Activated CD8-positive, alpha-beta T cell treated with anti-CD3 and anti-CD28 coated beads, Interleukin-2, amount 10 ng/mL, durations not matched to agents 7 days and 5 days (primary cell): ENCODE measurements at places on chromosomes 1 and 21.

DNA sequence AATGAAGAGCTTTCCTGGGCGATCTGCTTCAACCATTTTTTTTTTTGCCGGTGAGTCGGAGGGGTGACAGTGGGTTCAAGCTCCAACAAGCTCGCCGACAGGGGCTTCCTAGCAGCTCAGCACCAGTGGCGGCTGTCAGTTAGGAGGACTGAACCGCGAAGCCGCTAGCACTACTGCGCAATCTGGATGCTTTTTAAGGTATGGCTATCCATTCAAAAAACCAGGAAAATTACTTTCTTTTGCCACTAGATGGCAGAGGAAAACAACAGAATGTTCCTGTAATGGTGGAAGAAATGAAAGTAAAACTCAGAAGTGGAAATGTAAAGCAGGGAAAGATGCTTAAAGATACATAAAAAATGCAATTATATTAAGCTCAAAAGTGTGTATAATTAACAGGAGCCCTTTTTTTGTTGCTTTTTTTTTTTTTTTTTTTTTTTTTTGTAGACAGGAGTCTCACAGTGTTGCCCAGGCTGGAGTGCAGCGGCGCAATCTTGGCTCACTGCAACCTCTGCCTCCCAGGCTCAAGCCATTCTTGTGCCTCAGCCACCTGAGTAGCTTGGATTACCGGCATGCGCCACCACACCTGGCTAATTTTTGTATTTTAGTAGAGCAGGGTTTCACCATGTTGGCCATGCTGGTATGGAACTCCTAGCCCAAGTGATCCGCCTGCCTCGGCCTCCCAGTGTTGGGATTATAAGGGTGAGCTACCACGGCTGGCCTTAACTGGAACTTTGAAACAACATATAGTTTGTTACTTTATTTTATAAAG, 8.5 kb downstream of the KYAT3 start:
- DNase-seq: peak; percentile 43

DNA sequence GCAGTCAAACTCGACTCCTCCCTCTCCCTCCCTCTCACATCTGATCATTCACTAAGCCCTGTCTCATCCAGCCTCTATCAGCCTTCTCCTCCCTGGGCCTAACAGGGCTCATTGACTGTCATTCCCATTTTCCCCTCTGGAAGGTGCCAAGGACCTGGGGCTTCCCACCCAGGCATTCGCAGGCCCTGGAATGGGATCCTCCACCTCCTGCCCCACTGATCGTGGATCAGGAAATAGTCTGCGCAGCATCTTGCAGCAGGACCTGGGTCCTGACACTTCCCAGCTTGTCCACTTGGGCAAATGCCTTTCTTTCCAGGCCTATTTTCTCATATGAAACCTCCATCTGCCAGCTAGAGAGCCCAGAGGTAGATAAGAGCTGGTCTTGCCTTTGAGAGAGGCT, 71.2 kb upstream of the ZC3H12A start:
- DNase-seq: no peak

DNA sequence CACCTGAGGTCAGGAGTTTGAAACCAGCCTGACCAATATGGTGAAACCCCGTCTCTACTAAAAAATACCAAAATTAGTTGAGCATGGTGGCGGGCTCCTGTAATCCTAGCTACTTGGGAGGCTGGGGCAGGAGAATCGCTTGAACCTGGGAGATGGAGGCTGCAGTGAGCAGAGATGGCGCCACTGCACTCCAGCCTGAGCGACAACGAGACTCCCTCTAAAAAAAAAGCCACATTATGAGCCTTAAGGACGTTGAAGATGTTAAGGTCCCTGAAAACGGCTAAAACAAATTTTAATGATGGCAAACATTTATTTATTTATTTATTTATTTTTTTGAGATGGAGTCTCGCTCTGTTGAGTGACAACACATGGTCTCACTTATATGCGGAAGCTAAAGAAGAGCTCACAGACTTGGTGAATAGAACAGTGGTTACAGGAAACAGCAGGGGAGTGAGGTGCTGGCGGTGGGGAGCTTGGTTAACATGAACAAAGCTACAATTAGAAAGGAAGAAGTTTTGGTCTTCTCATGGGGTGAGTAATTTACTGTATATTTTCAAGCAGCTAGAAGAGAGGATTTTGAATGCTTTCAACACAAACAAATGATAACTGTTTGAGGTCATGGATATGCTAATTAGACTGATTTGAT, 47.1 kb downstream of the TCP10L start:
- peak; percentile 78 for DNase-seq

DNA sequence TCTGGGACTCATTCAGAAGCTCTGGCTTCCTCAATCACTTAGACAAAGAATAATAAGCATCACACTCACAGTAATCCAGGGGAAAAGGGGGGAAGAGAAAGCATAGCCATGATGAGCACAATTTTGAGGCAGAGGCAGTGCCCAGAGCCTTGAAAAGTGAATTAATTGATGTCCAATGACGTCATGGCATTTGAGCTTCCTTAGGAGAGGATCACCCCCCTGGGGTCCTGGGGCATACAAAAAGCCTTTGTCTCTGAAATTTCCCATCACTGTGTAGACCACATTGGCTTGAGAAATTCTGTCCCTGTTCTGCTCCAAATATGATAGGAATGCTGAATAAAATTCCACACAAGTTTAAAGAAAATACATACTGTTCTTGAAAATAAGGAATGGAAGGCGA, 84.3 kb upstream of the COA6 start:
- no peak for DNase-seq

DNA sequence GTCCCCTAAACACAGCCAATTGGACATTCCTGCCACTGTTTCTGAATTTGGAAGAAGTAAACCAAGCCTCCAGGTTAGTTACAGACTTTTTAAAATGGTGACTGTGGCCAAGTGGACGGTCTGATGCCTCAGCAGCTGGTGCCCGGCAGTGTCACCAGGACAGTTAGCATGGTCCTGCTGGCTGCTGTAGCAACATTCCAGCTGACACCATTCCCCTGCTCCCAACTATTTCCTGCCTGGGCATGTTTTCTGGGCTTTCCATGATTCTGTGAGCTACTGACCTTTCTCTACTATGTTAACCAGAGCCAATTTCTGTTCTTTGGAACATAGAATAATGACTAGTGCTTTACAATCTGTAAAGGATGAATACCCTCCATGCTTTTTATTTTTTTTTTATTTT, 95.0 kb downstream of the TLR5 start:
- no peak for DNase-seq

GRCh38 chr1:241992734-241993133, 6.2 kb downstream of the MAP1LC3C start:
- no peak for DNase-seq

- no peak for DNase-seq
Observed at GRCh38 chr1:184757891-184758290, 3.2 kb upstream of the EDEM3 start.

GRCh38 chr1:221782477-221782876, 40.6 kb upstream of the DUSP10 start:
- no peak for DNase-seq

DNA sequence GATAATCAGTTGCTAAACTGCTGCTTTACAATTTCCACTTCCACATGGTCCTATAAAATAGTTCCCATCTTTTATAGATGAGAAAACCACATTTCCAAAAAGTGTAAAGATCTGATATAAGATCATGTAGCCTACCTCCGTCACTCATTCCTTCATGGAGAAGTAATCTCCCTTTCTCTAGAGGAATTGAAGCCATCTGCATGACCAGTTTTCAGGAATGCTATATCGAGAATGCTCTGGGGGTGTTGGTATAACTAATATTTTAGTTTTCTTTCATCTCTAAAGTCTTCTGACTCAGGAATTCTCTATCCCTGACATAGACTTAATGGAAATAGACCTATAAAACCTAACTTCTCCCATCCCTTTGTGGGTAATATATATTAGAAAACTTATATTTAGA, 173.0 kb upstream of the UBE2U start:
- no peak for DNase-seq

DNA sequence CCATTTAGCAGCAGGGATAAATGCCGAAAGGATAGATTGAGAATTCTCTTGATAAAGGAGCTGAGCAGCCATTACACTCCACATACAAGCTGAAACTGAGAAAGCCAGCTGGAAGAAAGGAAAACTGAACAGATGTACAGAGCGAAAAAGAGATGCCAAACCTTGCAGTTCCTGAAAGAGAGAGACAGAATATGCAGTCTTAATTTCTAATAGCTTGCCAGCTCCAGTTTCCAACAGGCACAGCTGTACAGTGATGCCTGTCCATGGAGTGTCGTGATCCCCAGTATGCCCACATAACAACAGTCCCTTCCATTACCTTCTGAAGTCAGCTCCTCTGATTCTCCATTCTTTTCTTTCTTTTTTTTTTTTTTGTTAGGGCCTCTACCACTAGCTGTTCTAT, 22.7 kb downstream of the ABL2 start:
- DNase-seq: no peak

GRCh38 chr1:32765570-32766327, 51.4 kb downstream of the YARS1 start:
- no peak for DNase-seq

- DNase-seq: no peak
Observed at GRCh38 chr1:118954301-118954905, 33.7 kb downstream of the TBX15 start.

DNA sequence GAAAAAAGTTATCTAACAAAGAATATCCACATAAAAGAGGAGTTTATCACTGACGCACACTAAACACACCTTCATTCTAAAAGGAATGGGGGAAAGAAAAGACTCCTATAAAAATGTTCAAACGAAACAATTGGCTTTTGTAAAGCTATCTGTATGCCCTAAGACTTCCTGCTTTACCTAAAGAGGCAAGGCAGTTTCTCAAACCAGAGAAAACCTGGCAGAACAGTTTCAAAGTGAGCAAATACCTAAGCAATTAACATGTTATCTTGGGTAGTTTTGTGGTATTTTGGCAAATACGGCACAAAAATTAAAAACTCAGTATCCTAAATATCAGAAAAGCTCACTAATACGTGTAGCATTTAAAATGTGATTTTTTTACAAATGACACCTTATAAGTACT, 1.9 kb downstream of the PUM1 start:
- DNase-seq: no peak

DNA sequence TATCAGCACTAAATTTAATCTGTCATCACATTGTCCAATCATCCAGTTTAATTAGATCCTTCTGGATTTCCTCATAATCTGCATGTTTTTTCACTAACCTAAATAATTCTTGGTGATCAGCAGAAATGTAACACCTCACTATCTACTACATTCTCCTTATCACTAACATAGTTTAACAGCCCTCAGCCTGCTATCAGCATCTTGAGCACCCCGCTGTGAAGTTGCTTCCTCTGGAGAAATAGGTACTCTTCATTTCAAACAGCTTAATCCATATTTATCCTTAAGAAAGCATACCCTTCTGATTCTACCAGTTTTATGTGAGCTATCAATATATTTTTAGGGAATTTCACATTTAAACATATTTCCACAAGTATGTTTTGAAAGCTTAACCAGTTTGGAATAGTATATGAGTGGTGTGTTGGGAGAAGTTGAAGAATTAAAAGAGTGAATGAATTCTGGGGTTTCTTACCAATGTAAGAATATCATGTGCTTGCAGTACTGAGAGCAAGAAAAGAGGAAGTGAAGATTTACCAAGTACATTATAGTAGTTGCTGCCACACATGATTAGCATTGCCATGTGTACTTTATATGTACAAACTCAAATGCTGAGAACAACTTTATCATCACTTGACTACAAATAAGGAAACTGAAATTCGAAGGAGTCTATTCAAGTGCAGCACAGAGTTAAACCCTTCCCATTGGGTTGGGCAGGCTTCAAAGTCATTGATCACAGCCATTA, 771.1 kb upstream of the ADGRL4 start:
- no peak for DNase-seq

GRCh38 chr1:45522324-45523104, 830 bp upstream of the PRDX1 start:
- no peak for DNase-seq

DNA sequence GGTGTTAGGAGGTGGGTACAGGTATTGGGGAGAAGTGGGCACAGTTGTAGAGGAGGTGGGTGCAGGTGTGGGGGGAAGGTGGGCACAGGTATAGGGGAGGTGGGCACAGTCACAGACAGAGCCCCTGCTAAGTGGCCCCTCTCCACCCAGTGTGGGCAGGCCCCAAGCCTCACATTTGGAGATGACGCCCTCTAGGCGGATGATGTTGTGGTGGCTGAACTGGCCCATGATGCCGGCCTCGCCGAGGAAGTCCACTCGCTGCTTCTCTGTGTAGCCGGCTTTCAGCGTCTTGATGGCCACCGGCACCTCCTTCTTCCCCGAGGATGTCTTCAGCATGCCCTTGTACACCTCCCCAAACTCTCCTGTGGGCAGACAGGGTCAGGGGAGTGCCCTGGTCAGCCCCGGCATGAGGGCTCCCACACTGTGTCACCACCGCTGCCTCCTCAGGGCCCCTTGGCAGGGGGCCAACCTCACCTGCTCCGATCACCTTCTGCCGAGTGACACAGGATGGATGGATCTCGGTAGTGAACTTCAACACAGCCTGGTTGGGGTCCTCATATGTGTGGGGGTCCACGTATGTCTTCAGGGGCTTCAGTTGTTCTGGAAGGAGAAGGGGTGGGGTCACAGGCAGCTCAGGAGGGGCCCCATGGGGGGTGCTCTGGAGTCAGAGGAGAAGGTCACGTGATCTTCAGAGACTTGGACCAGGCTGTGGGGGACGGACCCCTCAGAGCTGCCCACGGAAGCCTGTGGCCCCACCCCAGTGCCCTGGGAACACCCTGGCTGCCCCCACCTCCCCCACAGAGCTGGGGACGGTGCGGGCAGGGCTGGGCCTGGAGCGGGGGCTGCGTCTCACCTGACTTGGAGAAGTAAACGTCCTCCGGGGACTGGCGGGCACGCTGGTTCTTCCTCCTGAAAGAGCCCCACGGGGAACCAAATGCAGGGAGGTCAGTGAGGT, 22.6 kb downstream of the EPHA2 start:
- DNase-seq: no peak

GRCh38 chr1:202658251-202658759, 51.9 kb downstream of the SYT2 start:
- DNase-seq: no peak

DNA sequence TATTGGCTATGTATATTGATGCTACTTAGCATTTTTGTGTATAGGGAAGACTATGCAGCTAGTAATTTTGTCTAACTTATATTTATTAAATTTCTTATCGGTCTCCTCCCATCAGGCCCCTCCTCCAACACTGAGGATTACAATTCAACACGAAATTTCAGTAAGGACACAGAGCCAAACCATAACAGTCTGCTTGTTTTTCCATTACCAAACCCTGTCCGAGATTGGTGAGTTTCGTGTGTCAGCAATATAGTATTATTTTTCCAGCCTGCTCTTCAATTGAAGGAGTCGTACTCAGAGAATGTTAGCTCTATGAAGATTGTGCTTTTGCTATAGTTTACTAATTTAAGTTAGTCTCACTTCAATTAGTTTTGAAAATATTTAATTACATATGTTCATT, 1495.3 kb downstream of the MRPL39 start:
- DNase-seq: no peak

- no peak for DNase-seq
Observed at GRCh38 chr1:214403431-214403830, 122.5 kb downstream of the SMYD2 start.

DNA sequence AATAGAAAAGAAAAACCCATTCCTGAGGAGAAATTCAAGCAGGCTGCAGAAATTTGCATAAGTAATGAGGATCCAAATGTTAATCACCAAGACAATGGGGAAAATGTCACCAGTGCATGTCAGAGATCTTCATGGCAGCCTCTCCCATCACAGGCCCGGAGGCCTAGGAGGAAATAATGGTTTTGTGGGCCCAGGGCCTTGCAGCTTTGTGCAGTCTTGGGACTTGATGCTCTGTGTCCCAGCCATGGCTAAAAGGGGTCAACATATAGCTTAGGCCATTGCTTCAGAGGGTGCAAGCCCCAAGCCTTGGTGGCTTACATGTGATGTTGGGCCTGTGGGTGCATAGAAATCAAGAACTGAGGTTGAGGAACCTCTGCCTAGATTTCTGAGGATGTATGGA, 22.7 kb downstream of the RAB3GAP2 start:
- no peak for DNase-seq
